ENCODE measurements at places on chromosomes 2 and 18. TPM values are rescaled to one million over a fixed set of nuclear protein-coding genes. Genes with fewer than 3 reads are reported as not detected.

GRCh38 chr2:31051258-31052140 lies 86.7 kb downstream of the GALNT14 start:
- no peak for DNase-seq

GRCh38 chr2:54723996-54724559 lies 616 bp downstream of the EML6 start:
- DNase-seq, result no peak

DNA sequence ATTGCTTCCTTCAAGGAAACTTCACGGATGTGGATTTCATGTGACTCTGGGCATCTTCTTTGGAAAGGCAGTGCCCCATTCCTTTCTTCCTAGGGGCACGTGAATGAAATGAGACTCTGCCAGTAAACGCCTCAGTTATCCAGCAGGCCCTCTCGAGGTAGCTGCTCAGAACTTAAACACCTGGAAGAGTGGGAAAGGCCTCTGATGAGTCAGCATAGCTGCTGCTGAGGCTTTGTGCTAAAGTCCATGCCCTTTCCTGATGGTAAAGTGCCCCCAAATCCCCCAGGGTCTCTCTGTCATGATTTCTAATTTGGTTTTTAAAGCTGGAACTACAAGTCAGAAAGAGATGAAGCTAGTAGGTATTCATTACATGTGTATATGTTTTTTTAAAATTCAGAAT lies 3.8 kb downstream of the SLC1A4 start:
- no peak for DNase-seq

Gene C1GALT1C1L
- 1.7 TPM for polyA plus RNA-seq

Gene ASAP2
- polyA plus RNA-seq, result 21.2 TPM

DNA sequence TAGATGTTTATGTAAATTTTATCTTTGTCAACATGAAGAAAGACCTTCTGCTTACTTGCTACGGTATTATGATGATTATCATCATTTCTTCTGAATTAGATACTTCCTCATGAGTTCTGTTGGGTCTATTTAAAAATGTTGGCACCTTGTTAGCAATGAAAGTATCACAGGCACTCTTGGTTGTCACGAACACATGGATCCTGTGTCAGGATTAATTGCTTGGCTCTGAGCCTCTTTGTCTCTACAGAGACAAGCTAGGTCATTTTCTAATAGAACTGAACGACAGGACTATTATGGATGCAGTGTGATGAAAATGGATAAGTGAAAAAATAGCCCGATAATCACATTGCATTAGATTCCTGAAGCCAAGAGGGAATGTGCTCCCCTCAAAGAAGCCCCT lies 110.3 kb downstream of the DOCK10 start:
- DNase-seq, result no peak

DNA sequence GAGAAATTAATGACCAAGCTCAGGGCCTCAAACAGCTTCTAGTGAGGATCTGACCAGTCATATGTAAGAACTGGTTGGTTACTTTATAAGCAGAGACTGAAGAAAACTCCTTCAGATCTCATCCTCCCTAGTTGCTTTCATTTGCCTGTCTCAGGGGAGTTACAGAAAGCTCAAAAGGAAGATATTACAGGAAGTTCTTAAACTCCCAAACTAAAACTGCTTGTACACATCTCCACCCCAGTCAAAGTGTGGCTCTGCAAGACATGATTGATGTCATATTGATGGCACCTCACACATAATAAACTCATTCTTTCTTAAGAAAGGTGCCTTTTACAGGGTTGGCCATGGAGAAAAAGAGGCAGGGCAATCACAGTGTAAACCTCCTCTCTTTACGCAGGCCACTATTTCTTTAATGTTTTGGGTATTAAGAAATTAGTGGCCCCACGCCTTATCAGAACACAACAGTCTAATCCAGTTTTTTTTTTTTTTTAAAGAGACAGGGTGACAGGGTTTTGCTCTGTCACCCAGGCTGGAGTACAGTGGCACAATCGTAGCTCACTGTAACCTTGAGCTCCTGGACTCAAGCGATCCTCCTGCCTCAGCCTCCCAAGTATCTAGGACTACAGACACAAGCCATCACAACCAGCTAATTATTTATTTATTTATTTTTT lies 62.6 kb upstream of the STK17B start:
- DNase-seq, result no peak

Gene ALPI
- not detected for polyA plus RNA-seq

DNA sequence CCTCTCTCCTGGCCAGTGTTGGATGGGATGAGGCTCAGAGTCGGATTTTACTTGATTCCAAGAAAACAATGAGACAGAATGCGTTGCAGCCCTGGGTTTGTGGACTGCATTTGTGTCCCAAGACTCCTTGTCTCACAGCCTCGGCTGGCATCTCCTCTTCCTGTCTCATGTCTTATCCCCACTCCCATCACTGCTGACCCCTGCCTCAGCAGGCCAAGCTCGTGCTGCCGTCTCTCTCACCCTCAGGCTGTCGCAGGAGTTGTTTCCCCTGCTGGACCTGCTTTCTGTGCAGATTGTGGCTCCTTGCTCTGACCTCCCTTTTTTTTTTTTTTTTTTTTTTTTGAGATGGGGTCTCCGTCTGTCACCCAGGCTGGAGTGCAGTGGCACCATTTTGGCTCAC lies 70.2 kb upstream of the RALBP1 start:
- DNase-seq, result no peak

DNA sequence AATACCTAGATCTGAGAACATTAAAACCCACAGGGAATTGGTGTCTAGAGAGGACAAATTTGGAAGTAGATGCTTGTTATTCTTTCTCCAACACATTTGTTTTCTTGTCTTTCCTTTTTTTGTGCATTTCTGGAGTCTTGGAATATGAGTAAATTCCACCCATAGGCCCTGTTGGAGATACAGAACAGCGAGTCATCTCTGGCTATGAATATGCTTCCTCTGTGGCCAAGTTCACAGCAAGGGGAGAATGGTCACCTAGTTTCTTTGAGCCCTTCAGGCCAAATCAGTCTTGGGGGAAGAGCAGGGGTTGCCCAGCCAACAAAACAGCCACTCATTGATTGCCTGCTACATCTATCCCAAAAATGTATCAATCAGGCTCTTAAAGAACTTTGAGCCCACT lies 31.3 kb downstream of the SP140L start:
- no peak for DNase-seq

GRCh38 chr2:156434461-156435291 lies 1.5 kb upstream of the GPD2 start:
- DNase-seq, result no peak

Gene PSD4
- 23.0 TPM for polyA plus RNA-seq

DNA sequence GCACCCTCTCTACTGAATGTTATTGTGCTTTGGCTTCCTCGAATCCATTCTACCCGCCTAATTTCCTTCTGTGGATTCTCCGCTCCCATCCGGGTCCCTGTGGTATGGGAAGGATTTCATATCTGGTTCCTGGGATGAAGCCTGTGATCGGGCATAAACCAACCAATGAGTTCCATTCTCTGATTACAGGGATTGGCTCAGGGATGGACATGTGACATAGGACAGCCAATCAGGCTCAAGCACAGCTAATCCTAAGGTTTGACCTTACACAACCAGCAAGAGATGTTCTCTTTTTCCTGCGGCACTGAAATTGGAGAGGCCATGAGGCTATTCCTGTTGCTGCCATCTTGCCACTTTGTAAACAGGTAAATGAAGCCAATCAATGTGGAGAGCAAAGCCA lies 168.1 kb upstream of the SMAD2 start:
- DNase-seq, result no peak

Gene LYG1
- polyA plus RNA-seq, result 2.8 TPM

Gene DCDC2C
- 0.34 TPM for polyA plus RNA-seq

GRCh38 chr2:15826273-15826717 lies 114.1 kb upstream of the MYCN start:
- DNase-seq, result no peak
